Naive thymus-derived CD4-positive, alpha-beta T cell (primary cell): ENCODE measurements at places on chromosomes 6 and 20. TPM values are rescaled to one million over a fixed set of nuclear protein-coding genes. Genes with fewer than 3 reads are reported as not detected.

DNA sequence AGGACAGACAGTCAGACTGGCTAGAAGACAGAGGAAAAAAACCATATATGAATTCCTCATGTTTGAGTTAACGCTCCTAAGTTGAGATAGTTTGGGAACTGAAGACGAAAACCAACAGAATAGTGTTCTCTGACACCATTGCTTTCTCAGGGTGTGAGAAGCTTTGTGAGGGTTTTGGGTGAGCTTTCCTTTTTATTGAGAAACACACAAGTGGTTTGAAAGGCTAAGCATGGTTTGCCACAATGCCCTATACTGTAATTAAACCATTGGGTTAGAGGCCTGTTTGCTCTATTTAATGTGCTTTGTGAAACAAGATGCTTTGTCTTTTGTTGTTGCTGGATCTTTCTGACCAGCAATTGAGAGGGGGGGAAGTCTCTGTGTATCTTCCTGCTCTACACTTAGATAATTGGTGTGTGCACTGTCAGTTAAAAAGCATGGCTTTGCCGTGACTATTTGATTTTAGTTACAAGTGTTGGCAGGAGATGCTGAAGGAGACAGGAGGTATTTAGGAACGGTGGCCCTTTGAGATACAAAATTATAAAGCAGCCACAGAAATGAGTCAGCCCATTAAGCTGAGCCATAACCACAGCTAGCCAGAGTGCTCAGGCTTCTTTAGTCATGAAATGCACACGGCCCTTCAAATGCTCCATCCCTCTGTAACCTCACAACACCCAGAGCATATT is 273.0 kb upstream of the PREP start:
- no peak for DNase-seq
- no peaks in the 10 kb centered on the region for H3K4me1 ChIP-seq
- no peaks in the 10 kb centered on the region for H3K27me3 ChIP-seq

- no peak overlapping the region for H3K27ac ChIP-seq
- H3K4me3 ChIP-seq = no peak overlapping the region
- H3K36me3 ChIP-seq = no peaks in the 10 kb centered on the region
- no peaks in the 10 kb centered on the region for H3K27me3 ChIP-seq
- no peak for DNase-seq
- no peaks in the 10 kb centered on the region for H3K4me1 ChIP-seq
These were observed 57.8 kb downstream of the KIZ start for GRCh38 chr20:21183722-21184121.

- no peak for DNase-seq
- H3K27ac ChIP-seq = no peak overlapping the region
- H3K27me3 ChIP-seq = no peaks in the 10 kb centered on the region
- no peaks in the 10 kb centered on the region for H3K4me1 ChIP-seq
- no peaks in the 10 kb centered on the region for H3K36me3 ChIP-seq
These were observed 17.4 kb upstream of the PLCB4 start for GRCh38 chr20:9051508-9051907.

DNA sequence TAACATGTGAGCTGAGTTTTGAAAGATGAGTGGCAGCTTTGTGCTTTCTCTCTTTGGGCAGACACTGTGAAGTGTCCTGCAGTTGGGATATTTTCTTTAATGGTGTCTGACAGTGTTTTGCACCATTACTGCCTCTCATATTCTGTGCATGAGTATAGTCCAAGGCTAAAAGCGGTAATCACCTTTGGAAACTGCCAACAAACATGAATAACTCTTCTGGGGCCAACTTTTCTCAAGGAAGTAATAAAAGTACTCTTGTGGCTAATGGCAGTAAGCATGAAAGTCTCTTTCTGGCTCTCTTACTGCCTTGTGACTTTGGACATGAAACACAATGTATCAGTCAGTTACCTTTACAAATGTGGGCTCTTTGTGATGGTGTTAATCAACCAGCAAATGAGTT is 91.7 kb upstream of the SOX4 start:
- H3K36me3 ChIP-seq = no peaks in the 10 kb centered on the region
- DNase-seq = no peak
- no peak overlapping the region for H3K4me3 ChIP-seq
- H3K27me3 ChIP-seq = no peaks in the 10 kb centered on the region

- no peaks in the 10 kb centered on the region for H3K27me3 ChIP-seq
- no peaks in the 10 kb centered on the region for H3K36me3 ChIP-seq
- H3K27ac ChIP-seq = no peak overlapping the region
These were observed 593.0 kb downstream of the FRK start for GRCh38 chr6:115467726-115468125.

The LTB gene
- 670 TPM for total RNA-seq
